ENCODE measurements at places on chromosomes 2 and 18. TPM values are rescaled to one million over a fixed set of nuclear protein-coding genes. Genes with fewer than 3 reads are reported as not detected.

The LINC00305 gene
- not detected for total RNA-seq

GRCh38 chr18:5546660-5547059, 2.9 kb upstream of the EPB41L3 start:
- no peak for DNase-seq

DNA sequence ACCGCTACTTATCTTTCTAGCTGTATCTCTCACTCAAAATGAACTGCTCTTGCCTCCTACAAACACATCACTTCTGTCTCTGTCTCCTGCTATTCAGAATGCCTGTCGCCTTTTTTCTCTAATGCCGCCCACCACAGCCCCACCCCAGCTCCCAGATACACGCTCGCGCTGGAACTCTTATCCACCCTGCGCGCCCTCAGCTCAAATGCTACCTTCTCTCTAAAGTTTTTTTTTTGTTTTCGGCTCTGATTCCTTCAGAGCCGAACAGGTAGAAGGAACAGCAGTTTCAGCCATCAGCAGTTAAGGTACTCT, 3.9 kb upstream of the SOS1 start:
- DNase-seq, result peak; percentile 80

GRCh38 chr18:32771169-32771751, 1.6 kb downstream of the KLHL14 start:
- no peak for DNase-seq

- no peak for DNase-seq
These were observed 274.7 kb upstream of the SIX2 start for GRCh38 chr2:45283764-45284620.

GRCh38 chr2:72971036-72971435, 53.7 kb downstream of the EMX1 start:
- no peak for DNase-seq

GRCh38 chr2:74406035-74406434, 15.4 kb downstream of the C2orf81 start:
- no peak for DNase-seq

GRCh38 chr2:47907039-47907781, 912 bp upstream of the FBXO11 start:
- peak; percentile 78 for DNase-seq

GRCh38 chr18:60905699-60906098, 427.5 kb upstream of the CDH20 start:
- DNase-seq, result no peak

GRCh38 chr2:85011747-85012146, 40.8 kb downstream of the KCMF1 start:
- DNase-seq, result no peak

DNA sequence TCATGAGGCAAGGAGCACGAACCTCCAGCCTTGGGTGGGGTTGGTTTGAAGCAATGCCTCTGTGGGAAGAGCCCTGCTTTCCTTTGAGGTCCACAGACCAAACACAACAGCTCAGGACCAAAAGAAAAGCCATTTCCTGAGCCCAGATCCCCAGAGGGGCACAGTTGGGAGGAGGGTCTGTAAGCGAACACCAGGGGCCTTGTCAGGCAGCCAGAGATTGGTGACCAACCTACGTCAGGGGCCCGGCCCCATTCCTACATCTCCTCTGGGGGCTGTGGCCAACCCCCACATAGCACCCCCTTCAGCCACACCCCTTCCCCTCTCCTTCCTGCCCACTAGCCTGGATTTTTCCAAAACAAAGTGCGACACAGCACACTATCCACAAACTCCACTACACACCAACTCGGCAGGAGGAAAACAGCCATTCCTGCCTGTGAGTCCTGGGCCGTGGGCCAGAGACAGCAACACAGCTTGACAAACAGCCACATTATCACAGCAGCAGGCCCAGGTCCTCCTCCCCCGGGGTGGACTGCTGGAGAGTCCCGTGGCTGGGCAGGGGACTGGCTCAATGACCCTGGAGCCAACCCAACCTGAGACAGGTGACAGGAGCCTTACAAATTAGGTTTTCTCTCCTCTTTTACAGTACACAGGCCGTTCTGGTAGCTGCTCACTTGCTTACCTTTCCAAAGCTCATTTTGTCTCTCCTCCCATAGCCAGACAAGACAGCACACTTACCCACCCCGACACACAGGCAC, 98.8 kb downstream of the TNS1 start:
- no peak for DNase-seq

DNA sequence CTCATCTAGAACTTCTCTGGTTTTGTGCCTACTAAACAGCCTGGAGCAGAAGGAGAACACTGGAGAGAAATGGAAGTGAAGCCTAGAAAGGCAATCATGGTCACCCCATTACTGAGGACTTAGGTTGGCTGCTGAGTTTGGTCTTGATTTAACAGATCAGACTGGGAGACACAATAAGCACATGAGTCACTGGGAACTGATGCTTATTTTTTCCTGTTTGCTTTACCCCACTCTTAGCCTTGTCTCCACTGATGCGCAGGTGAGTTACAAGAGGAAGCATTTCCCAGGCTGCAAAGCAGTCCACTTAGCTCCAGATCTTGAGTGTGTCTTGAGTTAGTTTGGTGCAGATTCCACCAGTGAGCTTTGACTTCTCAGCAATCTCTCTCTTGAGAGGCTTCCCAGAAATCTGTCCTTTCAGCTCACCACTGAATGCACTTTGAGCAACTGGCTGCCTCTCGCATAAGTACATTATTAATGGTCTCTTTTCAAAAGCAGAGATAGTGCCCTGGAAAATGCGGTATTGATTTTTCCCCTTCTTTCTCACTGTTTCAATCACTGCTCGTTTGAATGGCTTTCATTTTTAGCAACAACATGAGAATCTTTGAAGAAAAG, 390.2 kb upstream of the SETBP1 start:
- DNase-seq, result no peak

The ARL5A gene
- 77.5 TPM for total RNA-seq

The RND3 gene
- total RNA-seq, result not detected

All from activated CD4-positive, alpha-beta T cell treated with anti-CD3 and anti-CD28 coated beads, Interleukin-2, amount 10 ng/mL, durations not matched to agents 24 days and 14 days (primary cell).